ENCODE measurements at places on chromosomes 7 and 10.

- no peak for DNase-seq
Observed at GRCh38 chr10:100391163-100392002, 44.4 kb downstream of the SCD start.

GRCh38 chr7:17093461-17093860, 205.0 kb upstream of the AHR start:
- DNase-seq: no peak

GRCh38 chr7:34612661-34613060, 45.4 kb upstream of the NPSR1 start:
- no peak for DNase-seq

DNA sequence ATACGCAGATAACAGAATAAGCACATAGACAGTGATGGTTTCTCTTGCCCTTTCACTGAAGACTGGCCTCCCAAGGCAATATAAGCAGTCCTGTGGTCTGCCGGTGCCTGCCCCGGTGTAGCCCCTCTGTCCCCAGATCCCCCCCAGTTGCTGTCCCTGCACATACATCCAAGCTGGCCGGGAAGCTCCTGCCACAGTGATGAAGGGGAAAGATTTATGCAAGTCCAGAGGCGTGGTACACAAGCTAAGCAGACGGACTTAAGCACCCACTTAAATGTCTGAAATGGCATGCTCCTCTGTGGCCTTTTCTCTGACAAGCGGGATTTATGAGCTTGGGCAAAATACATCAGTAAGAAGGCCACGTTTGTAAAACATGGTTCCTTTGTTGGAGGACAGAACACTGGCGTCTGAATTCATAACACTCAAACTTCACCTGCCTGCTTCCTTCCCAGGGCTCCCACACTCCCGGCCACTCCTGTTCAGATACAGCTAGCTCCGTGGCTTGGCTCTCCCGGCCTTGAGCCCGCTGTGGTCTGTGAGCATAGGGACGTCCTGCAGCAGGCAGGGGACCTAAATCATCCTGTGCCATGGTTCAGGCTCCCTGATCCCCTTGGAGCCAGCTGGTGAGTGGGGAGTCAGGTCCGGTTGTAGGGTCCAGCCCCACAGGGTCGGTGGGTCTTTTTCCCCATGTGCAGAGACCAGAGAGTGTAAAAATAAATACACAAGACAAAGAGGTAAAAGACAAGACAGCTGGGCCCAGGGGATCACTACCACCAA, 61.7 kb upstream of the PPP2R2D start:
- no peak for DNase-seq

DNA sequence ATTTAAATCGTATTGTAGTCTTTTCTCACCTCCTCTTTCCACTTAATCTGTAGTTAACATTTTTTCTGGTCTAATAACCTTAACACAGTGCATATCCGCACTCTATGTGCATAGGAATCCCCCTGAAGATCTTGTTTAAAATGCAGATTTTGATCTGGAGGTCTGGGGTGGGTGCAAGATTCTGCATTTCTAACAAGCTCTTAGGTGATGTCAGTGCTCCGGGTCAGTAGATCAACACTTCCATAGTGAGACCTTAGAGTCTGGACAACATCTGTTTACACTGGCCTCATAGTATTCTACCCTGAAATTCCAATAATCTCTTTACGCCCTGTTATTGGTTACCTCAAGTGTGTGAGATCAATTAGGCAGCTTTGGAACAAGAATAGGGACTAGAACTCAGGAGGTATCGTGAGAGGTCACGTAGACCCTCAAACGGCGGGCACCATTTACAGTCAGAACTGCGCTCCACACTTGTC, 434 bp upstream of the PLEKHA8 start:
- no peak for DNase-seq

GRCh38 chr7:101554584-101555268, 74.4 kb downstream of the MYL10 start:
- DNase-seq: no peak

DNA sequence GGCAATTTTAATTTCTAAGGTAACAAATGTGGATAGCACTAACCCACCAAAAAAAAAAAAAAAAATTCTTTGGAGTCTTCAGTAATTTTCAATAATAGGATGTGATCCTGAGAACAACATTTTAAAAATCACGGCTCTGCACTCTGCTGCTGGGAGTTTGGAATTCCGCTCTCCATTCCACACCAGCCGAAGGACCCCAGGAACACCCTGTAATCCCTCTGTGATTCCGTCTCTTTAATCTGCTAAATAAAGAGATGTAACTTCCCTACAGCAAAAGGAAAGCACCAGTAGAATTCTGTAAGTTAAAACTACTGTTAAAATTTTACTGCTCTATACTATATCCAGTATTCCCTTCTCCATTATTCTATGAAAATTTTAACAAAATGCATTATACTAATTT, 284.5 kb downstream of the PTPRN2 start:
- DNase-seq: no peak

DNA sequence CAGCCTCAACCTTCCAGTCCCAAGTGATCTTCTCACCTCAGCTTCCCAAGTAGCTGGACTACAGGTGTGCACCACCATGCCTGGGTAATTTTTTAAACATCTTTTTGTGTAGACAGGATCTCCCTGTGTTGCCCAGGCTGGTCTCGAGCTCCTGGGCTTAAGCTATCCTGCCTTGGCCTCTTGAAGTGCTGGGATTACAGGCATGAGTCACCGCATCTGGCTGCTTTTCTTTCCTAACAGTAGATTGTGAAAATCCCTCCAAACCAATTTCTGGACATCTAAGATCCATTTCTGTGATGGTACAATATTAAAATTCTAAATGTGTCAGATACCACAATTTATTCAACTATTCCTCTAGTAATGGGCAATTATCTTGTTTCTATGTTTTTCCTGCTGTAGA, 38.7 kb downstream of the RAB18 start:
- DNase-seq: no peak

- DNase-seq: no peak
Observed at GRCh38 chr7:105805447-105806019, 70.9 kb downstream of the ATXN7L1 start.

- DNase-seq: no peak
Observed at GRCh38 chr7:6159097-6159483, 113.3 kb downstream of the CYTH3 start.

DNA sequence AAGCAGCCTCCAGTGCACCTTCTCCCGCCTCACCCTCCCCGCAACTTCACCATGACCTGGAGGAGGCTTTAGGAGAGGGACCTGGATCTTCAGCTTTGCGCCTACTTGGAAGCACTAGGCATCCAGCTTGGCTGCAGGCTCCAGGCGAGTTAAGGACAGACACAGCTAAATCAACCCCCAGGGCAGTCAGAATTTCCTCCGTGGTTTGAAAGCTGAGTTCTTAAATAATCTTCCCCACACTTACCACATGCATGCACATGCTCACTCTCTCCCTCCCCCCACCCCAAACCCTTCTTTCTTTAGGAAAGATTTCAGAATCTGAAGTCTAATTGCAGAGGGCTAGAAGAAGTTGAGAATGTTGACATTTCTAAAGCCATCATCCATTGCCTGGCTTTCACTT, 36.7 kb upstream of the LRRC4 start:
- no peak for DNase-seq

GRCh38 chr10:45135443-45136198, 134.9 kb downstream of the ZNF22 start:
- DNase-seq: no peak

DNA sequence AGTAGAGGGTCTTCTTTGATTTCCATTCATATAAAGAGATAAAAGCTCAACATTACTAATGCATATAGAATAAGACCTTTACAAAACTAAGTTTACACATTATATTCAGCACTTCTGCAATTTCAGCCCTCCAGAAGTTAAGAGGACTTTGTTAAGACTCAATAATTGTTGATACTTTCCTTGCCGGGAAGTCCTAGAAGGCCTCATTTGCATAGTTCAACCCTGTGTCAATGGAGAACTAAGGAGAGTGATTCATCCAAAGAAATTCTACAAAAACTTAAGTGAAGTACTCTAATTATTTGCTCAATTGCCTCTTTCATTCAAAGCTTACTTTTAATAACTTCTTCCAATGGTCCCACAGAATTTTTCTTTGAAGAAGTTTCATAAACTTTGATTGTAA, 1060.3 kb upstream of the CELF2 start:
- DNase-seq: no peak

DNA sequence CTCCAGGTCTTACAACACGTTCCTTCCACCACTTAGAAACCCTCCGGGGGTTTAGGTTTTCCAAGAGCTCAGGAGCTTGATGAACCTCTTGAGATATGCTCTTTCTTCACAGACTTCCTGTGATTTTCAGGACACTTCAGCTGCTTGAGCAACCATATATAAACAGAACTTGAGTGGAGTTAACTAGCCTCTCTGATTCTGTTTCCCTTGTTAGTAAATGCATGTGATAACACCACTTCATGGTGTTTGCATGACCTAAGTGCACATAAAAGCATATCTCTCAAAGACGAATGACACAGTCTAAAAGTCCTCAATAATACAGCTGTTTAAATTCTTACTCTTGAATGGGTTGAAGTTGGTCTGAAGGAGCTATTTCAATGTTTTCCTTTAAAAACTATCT, 9.9 kb downstream of the PRR15 start:
- DNase-seq: no peak

DNA sequence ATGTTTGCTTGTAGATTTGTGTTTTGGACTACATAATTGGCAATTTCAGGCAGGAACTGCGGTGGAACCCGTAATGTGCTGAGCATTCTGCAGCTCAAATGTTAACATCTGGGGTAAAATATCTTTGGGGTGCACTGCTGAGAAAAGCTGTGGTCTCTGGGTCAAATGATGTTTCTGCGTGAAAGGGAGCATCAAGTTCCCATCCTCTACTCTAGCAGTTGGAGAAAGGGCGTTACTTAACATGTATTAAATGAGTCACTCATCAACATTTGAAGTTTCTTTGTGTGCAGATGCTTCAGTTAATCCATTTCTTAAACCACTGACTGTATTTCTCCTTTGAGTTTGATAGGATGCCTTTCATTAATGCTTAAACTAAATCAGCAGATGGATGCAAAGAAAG, 273.1 kb upstream of the PITRM1 start:
- DNase-seq: no peak

DNA sequence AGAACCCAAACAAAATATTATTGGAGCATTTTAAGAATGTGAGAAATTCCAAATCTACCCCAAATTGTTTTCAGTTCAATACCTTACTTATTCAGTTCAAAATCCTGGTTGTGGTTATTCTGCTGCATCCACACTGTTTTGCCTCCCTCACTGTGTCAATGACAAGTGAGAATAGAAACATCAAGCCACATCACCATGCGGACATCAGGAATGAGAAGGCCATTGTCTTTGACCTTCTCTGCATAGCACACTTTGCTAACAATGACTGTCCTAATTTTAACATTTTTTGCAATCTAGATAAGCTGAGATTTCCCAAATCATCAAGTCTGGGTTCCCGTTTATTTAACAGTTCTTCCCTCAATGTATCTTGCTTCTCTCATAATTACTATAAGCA, 93.7 kb downstream of the ELAPOR2 start:
- no peak for DNase-seq

DNA sequence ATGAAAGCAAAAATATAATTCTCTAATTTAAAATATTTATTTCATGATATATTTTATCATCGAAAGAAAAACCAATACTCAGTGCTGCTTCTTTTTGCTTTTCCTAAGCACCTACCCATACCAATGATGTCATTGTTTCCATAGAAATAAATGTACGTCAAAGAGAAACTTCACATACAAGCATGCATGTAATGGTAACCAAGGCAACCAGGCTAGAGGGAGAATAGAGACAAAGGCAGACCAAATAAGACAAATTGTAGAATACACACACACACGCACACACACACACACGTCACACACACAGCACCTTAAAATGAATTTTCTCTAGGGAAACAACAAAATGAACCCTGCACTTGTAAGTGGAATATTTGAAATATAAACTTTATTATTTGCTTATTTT, 75.5 kb downstream of the MACC1 start:
- no peak for DNase-seq

- no peak for DNase-seq
Observed at GRCh38 chr7:144668503-144668902, 167.3 kb downstream of the TPK1 start.

GRCh38 chr10:68334672-68335467, 2.1 kb upstream of the PBLD start:
- DNase-seq: no peak

DNA sequence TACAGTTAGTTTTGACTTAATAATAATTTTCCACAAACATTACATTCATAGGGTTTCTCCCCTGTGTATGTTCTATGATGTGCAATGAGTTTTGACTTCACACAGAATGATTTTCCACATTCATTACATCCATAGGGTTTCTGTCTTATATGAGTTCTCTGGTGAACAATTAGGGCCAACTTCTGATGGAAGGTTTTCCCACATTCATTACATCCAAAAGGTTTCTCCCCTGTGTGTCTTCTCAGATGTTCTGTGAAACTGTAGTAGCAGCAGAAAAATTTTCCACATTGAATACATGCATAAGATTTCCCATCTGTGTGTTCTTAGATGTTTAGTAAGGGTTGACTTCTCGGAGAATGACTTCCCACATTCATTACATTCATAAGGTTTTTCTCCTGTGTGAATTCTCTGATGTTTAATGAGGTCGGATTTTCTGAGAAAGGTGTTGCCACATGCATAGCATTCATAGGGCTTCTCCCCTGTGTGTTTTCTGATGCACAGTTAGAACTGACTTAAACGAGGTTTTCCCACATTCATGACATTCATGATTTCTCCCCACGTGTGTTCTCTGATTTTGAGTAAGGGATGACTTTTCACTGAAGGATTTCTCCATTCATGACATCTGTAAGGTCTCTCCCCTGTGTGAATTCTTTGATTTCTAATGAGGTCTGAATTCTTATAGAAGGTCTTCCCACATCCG, 118.5 kb downstream of the ZNF33B start:
- no peak for DNase-seq

DNA sequence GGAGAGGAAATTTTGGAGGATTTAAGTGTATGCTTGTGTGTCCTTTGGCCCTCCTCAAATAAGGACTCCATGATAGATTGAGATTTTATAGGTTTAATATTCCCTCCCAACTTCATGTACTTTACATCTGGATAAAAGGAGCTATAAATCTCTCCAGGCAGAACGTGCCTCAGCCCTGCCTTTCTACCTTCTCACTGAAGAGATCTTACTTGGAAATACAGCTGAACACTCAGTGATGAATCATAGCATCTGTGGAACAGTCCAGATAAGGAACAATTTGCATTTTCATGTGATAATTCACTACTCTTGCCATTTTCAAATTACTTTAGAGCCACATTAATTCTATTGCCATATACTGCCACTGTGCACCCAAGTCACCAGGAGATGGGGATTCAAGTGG, 364.6 kb upstream of the PODXL start:
- DNase-seq: no peak

GRCh38 chr10:9950070-9950469, 1067.6 kb upstream of the CELF2 start:
- no peak for DNase-seq

DNA sequence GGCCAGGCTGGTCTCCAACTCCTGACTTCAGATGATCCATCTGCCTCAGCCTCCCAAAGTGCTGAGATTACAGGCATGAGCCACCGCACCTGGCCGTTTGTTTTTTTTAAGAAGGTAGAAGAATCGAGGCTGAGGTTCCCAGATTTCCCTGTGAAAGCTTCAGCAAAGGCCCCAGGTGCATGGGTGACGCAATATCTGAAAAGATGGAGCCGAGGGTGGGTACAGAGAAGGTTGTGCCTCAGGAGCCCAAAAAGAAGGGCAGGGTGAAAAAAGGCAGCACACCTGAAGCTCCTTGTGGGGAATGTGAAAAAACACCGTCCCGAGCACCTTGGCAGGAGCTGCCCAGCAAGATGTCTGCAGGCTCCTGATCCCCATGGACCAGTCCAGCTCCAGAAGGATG, 35.8 kb upstream of the NRF1 start:
- DNase-seq: no peak

GRCh38 chr7:16419859-16420258, 1.5 kb downstream of the CRPPA start:
- DNase-seq: peak; percentile 28

GRCh38 chr10:44948642-44949041, 11.0 kb upstream of the RASSF4 start:
- no peak for DNase-seq

Data from NCI-H526 treated with DMSO at 0.1 percent for 48 hours (cell line).